ENCODE measurements at places on chromosomes 3 and 15.

DNA sequence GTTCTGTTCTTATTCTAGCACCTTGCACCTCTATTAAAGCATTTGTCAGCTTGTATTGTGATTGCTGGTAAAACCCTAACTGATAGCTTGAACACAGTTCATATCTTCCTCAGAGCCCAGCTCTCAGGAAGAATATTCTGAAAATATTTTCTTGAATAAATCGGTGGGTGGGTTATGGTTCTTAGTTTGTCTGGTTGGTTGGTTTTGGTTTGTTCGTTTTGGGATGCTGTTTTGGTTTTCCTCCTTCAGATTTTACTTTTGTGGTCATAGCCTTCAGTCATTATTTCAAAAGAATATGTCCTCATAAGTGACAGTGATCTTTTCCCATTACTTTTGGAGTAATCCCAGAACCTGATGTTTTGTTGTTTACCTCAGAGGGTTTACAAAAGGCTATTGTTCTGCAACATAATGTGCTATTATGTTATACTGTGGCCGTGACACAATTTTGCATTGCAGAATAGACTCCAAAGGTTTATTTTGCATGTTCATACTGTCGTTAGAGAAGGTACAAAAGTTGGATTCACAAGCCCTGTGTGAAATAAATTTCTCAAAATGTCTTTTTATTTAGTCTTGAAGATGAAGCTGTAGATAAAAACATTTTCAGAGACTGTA is 2.7 kb upstream of the TMEM87A start:
- no peak for DNase-seq

DNA sequence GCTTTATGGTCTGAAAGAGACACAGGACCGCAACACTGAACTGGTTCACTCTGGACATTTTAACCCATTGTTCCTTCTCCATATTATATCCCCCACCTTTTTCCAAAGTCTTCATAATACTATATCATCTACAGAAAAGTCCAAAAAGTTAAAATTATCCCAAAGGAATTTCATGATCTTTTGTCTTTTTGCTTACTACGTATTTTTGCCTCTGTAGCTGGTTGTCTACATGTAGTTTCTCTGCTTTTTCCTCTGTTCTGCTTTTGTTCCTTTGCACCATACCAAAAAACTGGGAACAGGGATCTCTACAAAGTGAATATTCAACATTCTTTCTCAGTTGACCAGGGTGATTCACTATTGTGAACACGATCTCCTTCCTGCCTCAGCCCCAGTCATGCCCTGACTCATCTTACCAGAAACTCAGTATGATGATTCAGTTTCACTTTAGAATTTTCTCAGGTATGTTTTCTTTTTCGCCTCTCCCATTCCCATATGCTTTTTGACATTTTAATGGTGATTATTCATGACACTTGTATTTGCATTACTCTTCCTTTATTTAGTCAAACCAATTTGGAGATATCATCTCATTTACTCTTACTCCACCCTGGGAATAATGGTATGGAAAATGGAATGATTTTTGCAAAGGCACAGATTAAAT is 14.5 kb downstream of the EMC4 start:
- DNase-seq: no peak

GRCh38 chr3:78015856-78016255 is 976.0 kb downstream of the ROBO2 start:
- DNase-seq: no peak

DNA sequence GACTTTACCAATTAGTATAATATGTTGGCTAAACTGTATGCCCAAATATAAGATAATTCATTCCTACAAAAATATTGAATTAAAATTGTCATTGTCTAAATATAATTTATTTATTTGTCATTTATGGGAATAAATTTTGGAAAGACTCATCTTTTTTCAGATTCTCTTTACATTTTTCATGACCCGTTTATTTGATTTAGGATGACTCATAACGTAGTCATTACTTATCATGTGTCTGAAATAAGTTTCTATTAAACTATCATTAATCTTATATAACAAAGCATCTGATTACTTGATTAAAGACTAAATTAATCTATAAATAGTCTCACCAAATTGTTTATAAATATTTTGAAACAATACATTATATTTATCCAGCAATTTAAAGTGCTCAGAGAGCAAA is 516.6 kb downstream of the CADM2 start:
- DNase-seq: no peak

DNA sequence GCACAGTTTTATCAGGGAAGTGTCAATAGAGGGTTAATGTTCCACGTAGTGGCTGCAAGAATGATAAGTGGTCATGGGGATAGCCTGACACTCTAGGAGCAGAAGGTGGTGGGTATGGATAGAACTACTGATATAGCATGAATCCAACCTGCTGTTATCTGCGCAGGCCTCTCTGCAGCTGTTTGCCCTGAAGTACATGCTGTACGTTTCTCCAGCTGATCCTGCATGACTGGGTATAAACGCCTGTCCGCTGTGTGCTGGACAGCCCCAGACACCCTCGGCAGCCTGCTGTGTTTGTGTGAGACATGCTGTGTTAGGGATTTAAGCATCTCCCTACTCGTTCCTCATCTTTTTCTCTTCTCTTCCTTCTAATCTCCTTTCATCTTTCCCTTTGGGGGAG is 87.1 kb downstream of the LPP start:
- DNase-seq: peak; percentile 39

DNA sequence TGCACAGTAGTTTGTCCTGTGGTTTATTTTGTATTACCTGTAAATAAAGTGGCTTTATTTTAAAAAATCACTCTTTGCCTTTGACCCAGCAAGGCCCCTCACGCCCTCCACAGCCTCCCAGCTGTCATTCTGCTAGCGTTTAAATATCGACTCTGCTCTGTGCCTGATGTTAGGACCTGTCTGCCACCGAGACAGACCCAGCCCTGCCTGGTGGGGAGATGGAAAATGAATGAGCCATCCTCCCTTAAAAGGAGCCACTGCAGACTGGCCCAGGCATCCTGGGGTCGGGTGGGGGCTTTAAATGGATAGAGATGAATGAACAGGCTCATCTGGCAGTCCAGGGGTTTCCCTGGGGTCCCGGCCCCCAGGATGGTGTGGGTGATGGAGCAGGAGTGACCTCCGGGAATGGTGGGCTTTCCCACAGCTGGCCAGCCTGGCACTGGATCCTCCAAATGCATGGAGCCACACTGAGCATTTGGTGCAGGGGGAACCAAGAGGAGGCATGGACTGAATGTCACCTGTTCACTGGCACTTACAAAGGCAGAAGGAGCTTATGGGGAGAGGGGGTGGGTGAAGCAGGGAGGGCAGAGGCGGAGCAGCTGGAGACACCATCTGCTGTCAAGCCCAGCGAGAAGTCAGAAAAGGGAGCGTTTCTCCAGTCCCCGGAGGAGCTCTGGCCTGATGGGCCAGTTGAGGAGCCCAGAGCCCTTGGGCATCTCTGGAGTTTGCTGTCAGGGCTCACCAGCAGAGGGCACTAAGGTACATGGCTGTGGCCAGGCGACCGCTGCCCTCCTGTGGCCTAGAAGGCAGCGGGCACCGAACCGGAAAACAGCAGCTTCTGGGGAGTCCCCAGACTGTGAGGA is 11.9 kb downstream of the GRM2 start:
- peak; percentile 42 for DNase-seq

DNA sequence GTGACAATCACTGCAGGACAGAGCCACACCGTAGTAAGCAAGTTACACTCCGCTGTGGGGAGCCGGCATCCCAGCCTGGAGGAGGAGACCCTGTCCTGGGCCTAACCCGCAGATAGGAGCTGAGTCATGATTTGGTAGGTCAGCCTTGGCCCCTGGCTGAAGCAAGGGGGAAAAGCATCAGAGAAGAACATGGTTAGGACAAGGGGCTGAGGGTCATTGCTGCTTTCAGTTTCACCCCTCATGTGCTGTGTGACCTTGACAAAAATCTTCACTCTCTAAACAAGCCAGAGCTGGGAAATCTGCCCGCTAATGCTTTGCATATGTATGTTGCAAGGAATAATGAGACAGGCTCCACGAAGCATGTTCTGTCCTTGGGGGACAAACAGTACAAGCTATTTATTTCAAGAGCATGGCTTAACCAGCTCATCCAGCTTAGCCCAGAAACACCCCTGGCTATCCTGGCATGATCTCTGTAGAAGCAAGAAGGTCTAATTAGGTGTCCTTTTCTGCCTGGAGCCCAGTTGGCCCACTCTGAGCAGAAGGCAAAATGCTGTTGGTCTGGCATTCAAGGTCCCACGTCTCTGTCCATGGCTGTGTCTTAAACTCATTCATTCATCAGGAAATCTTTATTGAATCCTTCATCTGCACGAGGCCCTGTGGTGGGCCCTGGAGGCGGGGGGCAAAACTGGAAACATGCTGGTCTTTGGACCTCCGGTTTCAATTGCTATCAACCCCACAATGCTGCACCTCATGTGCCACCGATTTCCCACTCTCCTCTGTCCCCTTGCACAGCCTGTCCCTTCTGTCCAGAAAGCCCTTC is 221.3 kb upstream of the LYSMD4 start:
- no peak for DNase-seq

- no peak for DNase-seq
These were observed 108.8 kb downstream of the EPHA3 start for GRCh38 chr3:89216016-89216739.

- no peak for DNase-seq
These were observed 770.0 kb downstream of the GRM7 start for GRCh38 chr3:7630925-7631324.

GRCh38 chr15:85019815-85020590 is 38.3 kb downstream of the PDE8A start:
- no peak for DNase-seq

GRCh38 chr3:14435175-14436014 is 33.0 kb downstream of the SLC6A6 start:
- no peak for DNase-seq

DNA sequence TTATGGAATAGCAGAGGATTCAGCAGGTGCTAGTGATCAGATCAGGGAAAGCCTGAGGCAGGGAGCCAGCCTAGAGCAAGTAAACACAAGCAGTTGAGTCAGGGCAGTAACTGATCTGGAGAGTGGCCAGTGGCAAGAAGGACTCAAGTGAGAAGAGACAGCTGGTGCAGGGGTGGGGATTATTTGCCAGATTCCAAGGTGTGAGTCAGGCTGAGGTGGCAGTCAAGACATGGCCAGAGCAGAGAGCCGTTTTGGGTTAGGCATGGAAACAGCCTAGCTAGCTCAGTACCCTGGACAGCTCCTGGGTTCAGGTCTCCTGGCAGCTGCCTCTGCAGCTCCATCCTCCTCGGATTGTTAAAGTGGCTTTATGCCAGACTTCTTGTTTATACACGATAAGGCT is 281.9 kb upstream of the ONECUT1 start:
- no peak for DNase-seq

DNA sequence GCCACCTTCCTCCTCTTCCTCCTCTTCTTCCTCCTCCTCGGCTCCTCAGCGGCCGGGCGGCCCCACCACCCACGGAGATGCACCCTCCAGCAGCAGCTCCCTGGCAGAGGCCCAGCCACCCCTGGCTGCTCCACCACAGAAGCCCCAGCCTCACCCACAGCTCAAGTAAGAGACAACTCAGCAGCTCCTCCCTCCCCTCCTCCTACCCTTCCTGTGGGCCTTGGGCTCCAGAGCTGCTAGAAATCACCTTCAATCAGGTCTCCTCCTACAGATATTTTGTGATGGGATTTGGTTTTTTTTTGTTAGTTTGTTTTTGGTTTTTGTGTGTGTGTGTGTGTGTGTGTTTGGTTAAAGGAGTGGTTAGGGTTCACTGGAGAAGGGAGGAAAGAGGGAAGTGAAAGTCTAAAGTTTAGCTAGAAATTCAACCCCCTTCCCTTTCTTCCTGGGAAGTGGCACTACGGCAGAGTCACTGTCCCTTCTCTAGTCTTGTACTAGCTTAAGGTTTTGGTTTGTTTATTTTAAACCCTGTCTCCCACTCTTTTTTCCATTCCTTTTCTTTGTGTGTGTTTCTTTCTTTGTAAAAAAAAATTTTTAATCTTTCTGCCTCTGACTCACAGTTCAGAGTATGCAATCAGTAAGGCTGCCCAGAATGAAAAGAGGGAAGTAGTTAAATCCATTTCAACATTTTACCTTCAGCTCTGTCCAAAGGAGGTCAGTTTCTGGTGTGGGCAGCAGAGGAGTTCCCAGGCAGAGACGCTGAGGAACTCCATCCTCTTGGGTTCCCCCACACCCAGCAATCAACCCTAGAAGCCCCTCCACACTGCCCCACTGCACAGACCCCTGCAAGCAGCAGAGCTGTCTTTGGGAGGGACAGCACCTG is 29.0 kb upstream of the TIMP4 start:
- no peak for DNase-seq

GRCh38 chr15:101209285-101209845 is 42.5 kb downstream of the CHSY1 start:
- no peak for DNase-seq

DNA sequence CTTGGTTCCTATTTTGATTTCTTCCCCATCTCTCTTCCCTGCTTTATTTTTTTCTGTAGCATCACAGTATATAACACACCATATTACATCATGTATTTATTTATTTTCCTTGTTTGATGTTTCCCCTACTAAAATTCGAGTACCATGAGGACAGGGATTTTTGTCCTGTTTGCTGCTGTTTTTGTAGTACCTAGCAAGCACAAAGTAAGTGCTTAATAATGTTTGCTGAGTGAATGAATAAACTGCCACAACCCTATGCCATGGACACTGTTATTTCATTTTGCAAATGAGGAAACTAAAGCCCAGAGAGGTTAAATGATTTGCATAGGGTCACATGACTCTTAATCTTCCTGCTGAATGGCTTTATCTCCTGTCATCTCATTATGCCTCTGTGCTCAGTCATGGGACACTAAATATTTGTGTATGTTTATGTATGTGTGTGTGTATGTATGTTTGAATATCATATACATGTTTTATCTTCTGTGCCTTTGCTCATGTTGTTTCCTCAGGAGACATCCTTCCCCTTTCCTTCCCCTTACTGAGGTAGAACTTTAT is 26.1 kb upstream of the MGA start:
- DNase-seq: no peak

DNA sequence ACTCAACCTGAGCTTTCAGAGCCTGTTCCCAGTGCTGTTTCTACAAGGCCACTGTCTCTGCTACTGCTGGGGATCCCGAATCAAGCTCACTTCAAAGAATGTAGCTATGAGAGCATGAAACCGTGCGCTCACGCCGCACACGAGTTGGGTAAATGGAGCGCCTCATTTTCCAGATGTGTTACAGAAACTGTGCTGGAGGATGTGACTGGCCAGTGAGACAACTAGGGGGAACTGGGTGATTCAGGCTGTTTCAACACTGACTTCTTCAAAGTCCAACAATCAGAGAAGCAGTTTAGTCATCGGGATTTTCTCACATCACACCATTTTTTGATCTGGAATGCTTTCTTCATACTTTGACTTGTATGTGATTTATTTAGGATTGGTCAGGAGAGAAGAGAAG is 3.5 kb downstream of the ZNF710 start:
- DNase-seq: no peak
